Epithelial cell of esophagus (primary cell): ENCODE measurements at places on chromosomes 13 and 19.

DNA sequence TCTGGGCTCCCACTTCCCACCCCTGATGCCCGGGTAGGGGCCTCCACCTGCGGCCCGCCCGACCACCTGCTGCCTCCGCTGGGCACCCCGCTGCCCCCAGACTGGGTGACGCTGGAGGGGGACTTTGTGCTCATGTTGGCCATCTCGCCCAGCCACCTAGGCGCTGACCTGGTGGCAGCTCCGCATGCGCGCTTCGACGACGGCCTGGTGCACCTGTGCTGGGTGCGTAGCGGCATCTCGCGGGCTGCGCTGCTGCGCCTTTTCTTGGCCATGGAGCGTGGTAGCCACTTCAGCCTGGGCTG, 7.9 kb downstream of the DBP start:
- DNase-seq, result no peak

- DNase-seq, result no peak
Measured at GRCh38 chr13:33003458-33004019, 12.7 kb upstream of the KL start.

DNA sequence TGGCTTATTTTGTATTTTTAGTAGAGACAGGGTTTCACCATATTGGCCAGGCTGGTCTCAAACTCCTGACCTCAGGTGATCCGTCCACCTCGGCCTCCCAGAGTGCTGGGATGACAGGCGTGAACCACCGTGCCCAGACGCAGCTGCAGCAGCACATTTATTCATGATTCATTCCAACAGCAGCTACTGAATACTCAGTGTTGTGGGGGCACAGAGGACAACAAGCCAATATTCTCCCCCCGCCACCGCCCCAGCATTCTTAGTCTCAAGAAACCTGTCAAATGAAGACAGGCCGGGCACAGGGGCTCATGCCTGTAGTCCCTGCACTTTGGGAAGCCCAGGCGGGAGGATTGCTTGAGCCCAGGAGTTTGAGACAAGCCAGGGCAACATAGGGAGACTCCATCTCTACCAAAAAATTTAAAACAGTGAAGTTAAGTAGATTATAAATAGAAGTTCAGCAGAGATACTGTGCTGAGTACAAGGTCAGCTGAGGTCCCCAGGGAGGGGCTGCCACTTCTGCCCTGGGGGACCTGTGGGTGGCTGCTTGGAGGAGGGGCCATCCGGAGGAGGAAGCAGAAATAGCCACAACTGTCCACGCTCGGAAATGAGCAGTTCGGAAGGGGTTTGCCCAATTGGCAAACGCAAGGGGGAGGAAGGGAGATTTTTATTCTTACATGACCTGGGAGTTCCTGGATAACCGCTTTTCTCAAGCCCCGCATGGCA, 4.3 kb downstream of the DOT1L start:
- peak; percentile 32 for DNase-seq

DNA sequence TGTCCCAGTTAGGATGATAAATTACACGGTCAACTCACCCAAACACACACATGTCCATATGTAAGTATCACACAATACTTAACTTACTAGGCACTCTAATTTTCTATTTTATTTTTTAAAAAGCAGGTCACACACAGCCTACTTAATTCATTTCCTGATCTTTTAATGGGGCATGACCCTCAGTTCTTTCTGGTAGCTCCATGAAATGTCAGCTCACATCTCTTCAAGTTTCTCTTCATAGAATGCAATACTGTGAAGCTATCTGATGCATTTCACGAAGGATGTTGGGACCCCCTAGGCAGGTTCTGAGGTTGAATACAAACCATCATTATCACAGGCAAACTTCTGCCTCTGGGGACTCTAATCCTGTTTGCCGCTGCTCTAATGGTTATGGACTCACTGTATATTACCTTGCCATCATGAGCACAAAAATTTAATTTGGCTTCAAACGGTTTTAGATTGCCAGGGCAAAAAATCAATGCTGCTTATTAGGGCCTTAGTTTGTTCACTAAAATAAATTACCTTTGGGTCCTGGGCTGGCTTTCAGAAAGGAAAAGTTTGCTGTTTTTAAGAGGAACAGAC, 16.1 kb upstream of the DHRS12 start:
- DNase-seq, result no peak

- peak; percentile 12 for DNase-seq
Measured at GRCh38 chr19:44476559-44477408, 23.5 kb downstream of the ZNF180 start.

DNA sequence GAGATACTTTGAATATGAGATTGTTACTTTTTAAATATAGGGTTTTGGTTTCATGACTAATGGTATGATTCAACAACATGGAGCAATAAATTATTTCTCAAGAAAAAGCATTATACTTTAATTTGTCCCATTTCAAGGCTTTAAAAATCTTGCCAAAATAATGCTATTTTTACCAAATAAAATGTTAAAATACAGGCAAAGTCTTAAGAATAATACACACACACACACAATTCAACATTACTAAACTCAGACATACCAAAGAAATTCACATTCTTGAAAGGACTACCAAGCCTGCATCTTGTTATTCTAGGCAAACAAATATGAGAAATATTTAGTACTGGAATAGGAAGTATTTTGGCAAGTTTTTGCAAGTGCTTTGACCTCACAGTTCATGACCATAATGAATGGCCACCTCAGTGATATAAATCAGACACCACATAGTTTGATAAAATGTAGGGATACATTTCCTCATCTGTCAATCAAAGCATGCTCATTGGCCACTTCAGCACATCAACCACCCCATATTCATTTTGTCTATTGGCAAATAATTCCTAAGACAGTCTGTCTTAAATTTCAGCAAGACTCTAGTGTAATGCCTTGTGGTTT, 107.2 kb downstream of the NALCN start:
- peak; percentile 16 for DNase-seq

- DNase-seq, result no peak
Measured at GRCh38 chr13:29556742-29557141, 38.7 kb downstream of the SLC7A1 start.

- DNase-seq, result no peak
Measured at GRCh38 chr13:47826471-47826870, 174.6 kb downstream of the SUCLA2 start.

DNA sequence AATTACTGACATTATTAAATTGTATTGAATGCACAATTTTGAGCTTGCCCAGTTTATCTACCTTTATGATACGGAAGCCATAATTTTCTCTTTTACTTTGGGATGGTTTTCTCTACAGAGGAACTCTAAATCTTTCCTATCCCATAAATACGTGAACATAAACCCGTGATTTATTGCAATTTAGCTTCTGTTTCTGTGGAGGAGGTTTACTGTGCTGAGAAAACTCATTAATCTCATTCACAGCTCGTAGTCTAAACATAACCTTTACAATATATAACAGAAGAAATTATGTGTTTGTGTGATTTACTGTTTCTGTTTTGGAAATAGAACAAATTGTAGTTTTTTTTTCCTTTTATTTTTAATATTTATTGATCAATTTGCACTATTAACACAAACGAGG, 207.1 kb upstream of the PCDH9 start:
- no peak for DNase-seq

DNA sequence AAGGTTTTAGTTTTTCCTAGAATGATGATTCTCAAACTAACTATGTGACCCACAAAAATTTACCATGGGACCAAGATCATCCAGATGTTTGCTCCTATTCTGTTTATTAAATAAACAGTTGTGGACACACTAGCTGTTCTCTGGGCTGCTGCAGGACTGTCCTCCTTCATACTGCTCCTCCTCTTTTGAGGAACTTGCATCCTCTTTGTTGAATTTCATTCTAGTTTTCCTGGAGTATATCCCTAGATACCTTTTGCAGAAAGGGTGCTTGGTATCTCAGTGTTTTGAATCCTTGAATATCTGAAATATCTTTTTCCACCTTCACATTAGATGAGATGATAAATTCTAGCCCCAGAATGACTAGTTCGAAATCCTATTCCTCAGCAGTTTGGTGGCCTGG, 24.1 kb downstream of the VASP start:
- DNase-seq, result no peak

DNA sequence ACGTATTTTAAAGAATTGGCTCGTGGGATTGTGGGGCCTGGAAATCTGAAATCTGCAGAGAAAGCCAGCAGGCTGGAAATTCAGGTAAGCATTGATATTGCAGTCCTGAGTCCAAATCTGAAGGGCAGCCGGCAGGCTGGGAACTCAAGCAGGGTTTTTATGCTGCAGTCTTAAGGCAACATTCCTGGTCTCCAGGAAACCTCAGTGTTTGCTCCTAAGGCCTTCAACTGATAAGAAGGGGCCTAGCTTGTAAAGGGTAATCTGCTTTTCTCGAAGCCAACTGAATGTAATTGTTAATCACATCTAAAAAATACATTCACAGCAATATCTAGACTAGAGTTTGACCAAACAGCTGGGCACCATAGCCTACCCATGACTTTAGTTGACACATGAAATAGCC, 154.4 kb downstream of the EFNB2 start:
- DNase-seq, result no peak

DNA sequence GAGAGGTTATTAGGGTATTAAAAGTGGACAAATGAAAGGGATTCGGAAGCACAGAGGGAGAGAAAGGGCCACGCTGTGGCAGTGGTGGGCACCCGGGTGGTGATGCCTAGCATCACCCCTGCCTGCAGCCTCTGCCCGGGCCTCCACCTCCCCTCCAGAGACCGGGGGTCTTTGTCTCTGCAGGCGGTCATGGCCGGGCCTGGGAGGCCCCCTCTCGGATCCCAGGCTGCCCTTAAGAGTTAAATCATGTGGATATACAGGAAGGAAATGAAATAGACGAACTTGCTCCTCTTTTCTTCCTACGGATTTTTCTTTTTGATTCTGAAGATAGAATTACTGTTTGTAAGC, 319.6 kb downstream of the ZNF536 start:
- DNase-seq, result no peak

DNA sequence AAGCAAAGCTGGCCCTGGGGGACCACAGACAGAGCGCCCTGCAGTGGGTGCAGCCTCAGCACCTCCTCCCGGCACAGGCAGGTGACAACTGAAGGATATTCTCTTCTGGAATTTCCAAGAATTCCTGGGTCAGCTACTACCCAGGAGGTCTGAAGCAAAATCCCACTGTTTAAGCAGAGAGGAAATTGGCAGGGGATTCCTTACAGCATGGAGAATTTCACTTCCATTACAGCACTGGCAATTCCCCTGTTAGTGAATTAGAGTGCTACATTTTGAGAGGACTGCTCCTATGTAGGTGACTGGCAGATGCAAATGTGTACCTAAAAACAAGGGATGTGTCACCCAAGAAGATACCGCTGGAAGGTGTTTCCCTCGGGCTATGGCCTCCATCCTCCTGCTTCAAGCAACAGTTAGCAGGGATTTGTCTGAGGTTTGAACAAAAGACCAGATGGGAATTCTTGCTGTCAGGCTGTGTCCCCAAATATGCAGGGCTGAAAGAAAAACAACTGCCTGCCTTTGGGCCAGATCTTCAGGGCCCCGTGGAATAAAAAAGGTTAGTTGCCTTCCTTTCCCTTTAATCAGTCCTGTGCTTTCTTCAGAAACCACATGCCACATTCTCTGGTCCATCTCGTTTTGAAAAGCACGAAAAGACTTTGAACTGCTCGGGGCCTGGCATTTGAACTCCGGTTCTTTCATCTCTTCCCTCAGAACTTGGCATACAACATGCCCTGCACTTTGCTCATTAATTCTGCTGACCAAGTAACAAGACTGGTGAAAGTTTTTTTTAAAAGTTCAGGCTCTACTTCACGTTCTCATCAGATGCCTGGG, 296.4 kb downstream of the DNAJC15 start:
- no peak for DNase-seq

DNA sequence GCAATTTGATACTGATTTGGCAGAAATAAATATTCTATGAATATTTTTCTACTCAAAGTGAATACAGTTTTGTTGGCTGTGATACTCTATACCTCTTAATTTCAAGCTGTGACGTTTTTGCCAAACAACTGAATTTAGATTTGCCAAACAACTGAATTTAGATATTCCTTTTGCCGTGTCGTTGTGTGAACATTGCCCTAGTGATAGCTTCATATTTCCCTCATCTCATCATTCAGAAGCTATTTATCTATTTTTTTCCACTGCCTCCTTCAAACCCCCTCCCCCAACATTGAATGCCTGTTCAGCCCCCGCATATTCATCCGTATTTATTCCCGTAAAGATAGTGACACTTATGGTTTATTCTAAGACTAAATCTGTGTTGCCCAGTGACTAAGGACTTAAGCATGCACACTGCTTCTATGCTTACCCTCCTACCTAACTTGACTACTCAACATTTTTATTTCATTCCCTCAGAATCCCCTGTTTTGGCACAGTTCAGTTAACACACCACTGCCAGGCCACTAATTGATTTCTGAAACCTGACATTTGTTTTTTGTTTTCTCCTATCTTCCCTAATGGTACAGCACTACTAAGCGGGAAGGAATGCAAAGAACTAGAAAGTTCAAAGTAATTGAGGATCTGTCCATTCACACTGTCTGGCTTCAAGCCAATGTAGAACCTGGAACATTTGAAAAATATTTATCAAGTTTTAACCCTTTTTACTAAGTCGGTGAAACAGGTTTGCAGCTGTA, 2.8 kb upstream of the KLF5 start:
- DNase-seq, result peak; percentile 76

- DNase-seq, result no peak
Measured at GRCh38 chr19:57190301-57190700, 999 bp upstream of the ZNF264 start.

DNA sequence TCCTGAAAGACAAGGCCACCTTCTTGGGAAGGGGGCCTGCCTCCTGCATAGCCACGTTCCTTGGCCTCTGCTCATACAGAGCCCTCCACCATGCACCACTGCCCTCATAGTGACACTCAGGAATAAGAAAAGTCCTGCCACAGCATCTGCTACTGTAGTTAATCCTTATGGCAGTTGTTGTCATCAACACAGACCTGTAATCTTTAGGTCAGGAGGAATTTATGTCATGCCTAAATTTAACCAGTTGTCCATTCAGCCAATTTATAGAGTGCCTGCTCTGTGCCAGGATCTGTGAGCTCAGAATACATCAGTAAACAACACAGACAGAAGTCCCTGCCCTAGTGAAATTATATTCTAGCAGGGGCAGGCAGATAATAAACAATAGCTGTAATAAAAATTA, 44.4 kb downstream of the FAM124A start:
- DNase-seq, result no peak

GRCh38 chr19:30997222-30997621, 352.0 kb downstream of the TSHZ3 start:
- no peak for DNase-seq

GRCh38 chr13:34847766-34848165, 94.3 kb upstream of the NBEA start:
- peak; percentile 8 for DNase-seq

GRCh38 chr19:54191811-54192453, 824 bp downstream of the TSEN34 start:
- no peak for DNase-seq

- no peak for DNase-seq
Measured at GRCh38 chr13:43650882-43651281, 135.9 kb downstream of the ENOX1 start.

GRCh38 chr13:21799671-21800070, 128.8 kb downstream of the FGF9 start:
- no peak for DNase-seq
